ENCODE measurements at places on chromosomes 1 and 21.

- peak; percentile 11 for DNase-seq
Measured at GRCh38 chr1:53585129-53585528, 125.9 kb downstream of the DMRTB1 start.

DNA sequence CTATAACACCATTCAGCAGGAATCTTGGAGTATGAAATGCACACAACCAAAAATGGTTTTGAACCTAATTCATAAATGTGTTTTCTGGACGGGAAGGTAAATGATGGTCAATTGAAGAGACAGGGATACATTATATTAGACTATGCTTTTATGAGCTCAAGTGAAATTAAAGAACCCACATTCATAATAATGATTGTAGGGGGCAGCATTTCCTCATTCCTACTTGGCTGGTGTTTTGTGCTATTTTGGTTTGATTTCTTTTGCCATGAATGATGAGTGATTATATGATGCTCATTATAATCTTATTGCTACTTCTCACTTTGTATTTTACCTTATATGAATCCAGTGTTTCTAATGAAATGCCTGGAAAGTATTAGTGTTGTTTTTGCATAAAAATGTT is 372 bp downstream of the OR2L3 start:
- no peak for DNase-seq

- DNase-seq, result no peak
Measured at GRCh38 chr21:15775291-15775690, 45.5 kb downstream of the USP25 start.

DNA sequence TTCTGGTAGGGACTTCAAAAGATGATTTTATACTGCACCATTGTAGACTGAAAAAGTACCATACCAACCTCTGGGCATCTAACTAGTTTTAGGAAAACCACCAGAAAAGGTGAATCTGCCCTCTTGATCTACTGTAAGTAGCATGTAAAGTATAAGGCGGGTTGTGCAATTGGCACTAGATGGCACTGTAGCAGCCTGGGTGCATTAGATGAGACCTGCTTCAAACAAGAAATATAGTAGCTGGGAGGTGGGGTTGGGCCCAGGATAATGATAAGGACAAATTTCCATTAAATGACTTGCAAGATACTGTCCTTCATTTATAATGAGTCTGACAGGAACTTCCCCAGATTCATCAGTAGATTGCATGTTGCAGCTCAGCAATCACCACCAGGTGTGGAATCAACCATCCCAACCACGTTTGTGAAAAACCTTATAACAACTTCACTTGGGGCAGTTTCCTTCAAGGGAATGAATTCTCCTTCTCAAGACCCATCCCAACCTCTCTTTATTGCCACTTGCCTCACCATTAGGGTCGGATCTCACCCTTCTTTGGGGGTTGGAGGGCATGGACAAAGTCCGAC is 37.3 kb upstream of the IL10 start:
- peak; percentile 67 for DNase-seq

DNA sequence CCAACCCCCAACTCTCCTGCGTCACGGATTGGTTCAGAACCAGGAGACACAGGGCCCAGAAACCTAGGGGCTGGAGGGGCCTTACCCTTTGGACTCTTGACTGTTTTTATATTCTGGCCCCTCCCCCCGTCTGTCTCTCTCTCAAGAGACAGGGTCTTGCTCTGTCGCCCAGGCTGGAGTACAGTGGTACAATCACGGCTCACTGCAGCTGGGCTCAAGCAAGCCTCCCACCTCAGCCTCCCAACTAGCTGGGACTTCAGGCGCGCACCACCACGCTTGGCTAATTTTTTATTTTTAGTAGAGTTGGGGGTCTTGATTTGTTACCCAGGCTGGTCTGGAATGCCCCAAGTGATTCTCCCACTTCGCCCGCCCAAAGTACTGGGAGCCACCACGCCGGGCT is 52.5 kb downstream of the PRKCZ start:
- no peak for DNase-seq

- no peak for DNase-seq
Measured at GRCh38 chr1:201681375-201681774, 142.4 kb downstream of the NAV1 start.

GRCh38 chr1:211632808-211633523 is 42.5 kb downstream of the NEK2 start:
- peak; percentile 33 for DNase-seq

DNA sequence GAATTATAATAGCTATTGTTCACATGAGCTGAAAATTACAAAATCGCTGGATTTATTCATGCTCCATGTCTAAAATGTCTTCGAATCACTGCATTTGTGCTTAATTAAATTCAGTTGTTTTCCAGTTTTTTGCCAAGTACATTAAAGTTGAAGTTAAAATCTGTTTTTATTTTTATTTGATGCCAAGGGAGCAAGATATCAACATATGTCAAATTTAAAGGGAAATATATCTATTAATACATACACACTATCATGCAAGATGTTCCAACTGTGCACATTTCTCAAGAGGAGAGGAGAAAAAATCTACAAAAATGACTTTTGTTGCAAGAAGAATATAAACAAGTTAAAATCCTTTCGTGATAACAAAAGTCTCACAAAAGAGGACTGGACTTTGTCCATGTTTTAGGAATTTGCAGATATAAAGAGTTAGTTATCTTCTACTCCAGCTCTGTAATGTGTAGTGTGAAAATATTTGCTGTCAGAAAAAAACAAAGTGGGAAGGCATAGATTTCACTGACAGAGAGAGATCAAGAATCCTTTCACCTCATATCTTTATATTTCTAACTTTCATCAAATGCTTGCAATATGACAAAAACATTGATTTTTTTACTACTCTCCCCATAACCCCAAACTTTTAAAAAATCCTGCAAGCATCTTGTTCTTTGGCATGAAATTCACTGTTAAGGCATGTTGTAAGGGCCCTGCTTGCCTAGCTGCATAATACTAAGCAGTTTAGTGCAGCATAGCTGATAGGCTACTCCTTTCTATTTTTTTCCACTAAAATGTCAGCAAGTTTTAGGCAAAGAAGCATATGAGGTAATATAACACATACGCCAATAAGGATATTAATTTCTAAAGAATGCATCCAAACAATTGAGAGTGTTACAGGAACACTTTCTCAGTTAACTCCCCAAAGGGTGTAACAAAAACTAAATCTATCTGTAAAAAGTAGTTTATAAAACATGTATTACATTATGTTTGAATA is 340.2 kb upstream of the ADAMTS5 start:
- no peak for DNase-seq

GRCh38 chr1:14255711-14256110 is 342.8 kb upstream of the KAZN start:
- DNase-seq, result peak; percentile 4

DNA sequence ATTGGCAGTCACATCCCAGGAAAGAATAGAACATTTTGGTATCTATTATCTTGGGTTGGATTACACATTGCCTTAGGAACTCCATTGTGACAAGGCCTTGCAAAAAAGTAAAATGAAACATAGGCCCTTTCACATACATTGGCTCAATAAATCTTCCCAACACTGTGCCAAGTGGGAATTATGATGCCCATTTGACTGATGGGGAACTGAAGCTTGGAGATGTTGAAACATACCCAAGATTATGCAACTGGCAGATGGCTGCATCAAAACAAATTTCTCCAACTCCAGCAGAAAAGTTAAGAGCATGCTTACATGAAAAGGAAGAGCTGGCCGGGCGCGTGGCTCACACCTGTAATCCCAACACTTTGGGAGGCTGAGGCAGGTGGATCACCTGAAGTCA is 26.9 kb downstream of the PLEKHO1 start:
- peak; percentile 78 for DNase-seq

- DNase-seq, result no peak
Measured at GRCh38 chr1:89671775-89672488, 39.0 kb downstream of the LRRC8C start.

- no peak for DNase-seq
Measured at GRCh38 chr1:97144527-97144926, 422.9 kb downstream of the PTBP2 start.

DNA sequence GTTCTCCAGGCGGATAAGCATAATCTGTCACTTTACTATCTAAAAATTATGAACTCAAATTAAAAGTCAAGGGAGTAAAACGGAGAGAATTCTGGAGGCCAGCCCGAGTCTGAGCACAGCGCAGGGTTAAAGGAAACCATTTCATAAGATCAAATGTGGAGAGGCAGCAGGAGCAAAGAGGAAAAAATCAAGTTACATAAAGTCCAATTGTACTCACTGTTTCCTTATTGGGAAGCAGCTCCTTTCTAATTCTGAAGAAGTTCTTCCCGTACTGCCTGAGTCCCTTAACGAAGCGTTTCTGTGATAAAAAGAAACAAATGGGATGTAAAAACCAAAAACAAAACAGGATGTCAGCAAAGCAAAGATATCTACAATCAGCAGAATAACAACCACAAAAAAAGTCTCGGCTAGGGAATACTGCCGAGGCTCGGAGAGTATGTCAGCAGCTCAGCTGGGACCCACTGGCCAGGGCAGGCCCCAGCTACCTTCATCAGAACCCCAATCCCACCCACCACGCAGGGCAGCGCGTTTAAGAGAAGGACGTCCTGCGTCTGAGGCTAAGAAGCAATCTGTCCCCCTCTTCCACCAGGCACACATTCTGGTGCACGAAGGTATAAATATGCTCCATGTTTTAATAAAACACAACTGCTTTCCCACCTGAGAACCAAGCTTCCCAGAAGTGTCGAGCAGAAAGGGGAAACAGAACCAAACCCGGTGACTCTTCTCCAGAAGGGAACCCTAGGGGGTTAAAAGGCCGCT is 104.8 kb downstream of the SLC45A1 start:
- DNase-seq, result peak; percentile 28

DNA sequence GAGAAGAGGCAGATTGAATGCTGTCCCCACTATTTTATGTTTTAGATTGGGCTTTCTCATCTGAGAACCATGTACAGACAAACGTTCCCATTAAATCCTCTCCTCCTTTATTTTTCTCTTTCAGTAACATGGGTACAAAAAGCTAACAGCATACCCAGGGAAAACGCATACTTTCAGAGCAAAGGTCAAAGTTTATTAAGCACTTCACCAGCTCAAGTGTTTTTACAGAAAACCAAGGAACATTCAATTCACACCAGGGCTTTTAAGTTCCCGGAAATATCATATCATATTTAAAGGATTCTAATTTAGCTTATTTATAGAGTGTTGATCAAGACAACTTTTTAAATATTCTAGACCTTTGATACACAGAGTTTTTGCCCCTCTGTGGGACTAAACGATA is 271.5 kb upstream of the C1orf87 start:
- no peak for DNase-seq

GRCh38 chr1:211601982-211602670 is 23.2 kb upstream of the SLC30A1 start:
- no peak for DNase-seq
